Right atrium auricular region (tissue), 2 donors: ENCODE measurements at places on chromosomes 5 and 9.

GRCh38 chr9:26537211-26537610 is 355.4 kb downstream of the CAAP1 start:
- DNase-seq: no peak

- peak; percentile 91 for DNase-seq
Observed at GRCh38 chr5:133111299-133111698, 59.5 kb downstream of the HSPA4 start.

- DNase-seq: no peak
Observed at GRCh38 chr5:132915681-132916080, 42.2 kb downstream of the LEAP2 start.

DNA sequence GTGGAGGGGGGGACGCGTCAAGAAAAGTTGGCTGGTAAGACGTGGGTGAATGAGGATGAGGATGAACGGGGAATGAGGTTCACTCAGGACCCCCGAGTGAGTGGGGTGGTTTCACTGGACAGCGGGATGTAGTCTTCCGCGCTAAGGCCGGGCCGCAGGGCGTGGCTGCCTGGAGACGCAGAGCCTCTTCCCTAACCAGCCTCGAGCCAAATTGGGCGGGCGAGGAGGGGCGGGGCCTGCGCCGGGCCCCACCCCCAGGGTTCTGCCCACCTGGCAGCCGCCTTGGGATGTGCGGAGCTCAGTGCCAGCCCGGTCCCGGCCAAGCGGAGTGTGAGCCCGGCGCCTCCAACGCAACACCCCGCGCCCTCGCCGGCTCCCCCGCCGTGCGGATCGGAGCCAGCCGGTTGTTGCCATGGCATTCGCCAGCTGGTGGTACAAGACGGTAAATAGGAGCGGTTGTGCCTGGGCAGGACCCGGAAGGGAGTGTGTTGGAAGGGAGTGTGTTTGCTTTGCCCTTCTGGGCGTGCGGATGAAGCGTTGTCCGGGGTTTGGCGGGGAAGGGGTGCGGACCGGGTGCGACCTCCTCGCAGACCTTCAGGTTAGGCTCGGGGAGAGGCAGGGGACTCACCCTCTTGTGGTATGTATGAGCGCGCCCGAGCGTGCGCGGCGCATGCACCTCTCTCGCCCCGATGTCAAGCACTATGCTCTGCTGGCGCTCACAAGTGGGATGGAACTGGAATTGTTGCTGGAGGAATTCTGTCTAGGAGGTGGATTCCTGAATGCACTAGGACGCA is 746 bp downstream of the CAST start:
- peak; percentile 98 for DNase-seq

DNA sequence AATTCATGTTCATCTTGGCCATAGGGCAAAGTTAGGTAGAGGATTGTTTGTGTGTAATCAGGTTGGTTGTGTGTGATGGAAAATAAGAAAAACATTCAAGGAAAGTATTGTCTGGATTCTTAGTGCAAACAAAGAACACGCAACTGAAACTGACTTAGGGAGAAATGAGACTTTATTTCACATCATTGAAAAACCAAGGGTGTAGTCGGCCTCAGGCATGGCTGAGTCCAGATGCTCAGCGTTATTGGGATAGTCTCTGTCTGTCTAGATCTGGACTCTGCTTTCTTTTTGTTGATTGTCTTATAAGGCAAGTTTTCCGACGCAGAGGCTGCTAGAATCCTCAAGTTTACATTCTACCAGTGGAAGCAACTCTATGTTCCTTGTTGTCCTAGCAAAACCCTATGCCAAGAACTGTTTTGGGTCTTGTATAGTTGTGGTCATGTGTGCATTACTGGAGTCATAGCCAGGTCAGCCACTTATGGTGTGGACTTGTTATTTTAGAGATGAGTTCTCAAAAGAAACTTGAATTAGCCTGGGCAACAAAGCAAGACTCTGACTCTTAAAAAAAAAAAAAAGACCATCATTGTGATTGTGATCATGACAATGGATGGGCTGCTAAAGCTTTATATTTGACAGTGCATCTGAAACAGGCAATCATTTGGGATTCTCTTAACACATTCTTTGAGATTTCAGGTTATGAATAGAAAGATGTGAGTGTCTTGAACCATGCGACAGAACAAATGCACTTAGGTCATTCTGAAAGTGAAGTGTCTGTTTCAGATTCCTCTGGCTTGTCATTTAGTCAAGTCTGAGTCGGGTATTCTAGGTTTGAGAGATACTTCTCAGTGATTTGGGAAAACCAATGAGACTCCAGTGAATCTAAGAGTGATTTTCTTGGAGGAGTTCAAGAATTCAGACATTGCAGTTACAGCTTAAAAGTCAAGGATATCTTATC is 82.6 kb downstream of the DOCK2 start:
- no peak for DNase-seq

DNA sequence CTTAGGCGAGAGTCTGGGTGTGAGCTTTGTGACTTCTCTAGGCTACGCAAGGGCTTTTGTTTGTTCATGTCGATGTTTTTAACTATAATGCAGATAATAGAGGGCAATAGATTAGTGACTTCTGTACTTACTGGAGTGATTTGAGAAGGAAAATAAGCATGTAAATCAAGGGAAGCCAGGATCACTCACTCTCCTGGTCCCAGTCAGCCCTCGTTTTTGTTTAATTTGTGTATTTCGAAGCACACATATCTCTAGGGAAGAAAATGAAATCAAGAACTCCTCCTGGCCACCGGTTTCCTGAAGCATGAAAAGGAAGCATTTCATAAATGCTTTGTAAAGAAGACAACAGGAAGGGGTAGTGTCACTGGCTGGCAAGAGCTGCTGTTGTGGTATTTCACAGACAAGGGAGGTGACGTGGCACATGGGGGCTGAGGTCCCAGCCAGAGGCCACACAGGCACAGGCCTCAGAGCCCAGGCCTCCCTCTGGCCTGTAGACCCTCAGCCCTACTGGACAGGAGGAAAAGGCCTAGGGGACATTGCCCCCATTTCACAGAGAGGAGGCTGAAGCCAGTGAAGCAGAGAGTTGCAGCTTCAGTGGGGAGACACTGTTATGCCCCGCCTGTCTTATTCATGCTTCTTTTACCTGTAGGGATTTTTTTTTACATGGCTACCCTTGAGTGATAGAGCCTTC is 34.1 kb downstream of the IRF1 start:
- DNase-seq: peak; percentile 81

- peak; percentile 60 for DNase-seq
Observed at GRCh38 chr9:93304574-93305496, 120.9 kb downstream of the WNK2 start.

DNA sequence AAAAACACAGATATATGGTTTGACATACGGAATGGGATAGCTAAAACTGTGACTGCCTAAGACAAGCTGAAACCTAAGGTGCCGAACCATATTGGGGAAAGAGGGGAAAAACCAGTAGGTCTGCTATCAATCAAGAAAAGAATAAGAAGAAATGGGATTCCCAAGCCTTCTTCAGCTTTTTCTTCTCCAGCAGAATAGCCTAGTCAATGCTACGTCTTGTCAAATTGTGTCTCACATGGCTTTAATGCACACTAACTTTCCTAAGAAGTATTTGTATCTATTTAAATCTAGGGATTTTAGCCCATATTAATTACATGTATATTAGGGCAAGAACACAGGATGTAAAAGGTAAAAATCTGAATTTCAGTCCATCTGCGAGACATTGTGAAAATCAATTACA is 797 bp upstream of the FBXO38 start:
- DNase-seq: no peak
